Activated T-cell treated with anti-CD3 and anti-CD28 coated beads for 48 hours (primary cell): ENCODE measurements at places on chromosomes 7 and 10.

DNA sequence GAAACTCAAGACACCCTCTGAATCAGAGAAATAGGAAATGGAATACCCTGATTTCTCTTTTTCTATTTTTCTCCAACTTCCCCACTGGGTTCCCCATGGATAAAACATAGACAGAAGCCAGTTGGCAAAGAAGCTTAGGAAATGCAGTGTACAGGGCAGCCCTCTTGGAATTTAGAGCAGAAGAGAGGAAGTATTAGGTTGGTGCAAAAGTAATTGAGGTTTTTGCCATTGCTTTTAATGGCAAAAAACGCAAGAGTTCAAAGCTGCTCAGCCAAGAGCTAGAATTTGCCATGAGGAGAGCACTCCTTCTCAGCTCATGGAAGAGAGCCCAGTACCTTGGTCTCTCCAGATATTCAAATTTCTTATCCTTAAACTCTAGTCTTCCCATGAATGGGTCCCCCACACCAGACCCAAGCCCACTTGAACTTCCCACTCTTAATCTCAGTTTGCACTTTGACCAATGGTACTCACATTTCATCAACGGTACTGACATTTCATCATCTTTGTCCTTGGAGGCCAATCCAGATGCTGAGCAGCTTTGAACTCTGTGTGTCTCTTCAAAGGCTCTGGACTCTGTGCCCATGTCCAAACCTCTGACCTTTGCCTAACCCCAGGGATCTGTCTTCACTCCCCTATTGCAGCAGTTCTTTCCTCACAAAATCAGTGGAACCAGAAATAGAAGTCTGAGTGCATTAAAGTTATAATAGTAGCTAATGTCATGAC lies 73.2 kb upstream of the PPP1R3C start:
- DNase-seq, result no peak

- DNase-seq, result peak; percentile 19
Observed at GRCh38 chr7:117127585-117128168, 174.4 kb downstream of the ST7 start.

- no peak for DNase-seq
Observed at GRCh38 chr7:126026421-126027088, 1096.9 kb upstream of the POT1 start.

GRCh38 chr10:109765838-109766237 lies 157.5 kb downstream of the XPNPEP1 start:
- DNase-seq, result no peak

DNA sequence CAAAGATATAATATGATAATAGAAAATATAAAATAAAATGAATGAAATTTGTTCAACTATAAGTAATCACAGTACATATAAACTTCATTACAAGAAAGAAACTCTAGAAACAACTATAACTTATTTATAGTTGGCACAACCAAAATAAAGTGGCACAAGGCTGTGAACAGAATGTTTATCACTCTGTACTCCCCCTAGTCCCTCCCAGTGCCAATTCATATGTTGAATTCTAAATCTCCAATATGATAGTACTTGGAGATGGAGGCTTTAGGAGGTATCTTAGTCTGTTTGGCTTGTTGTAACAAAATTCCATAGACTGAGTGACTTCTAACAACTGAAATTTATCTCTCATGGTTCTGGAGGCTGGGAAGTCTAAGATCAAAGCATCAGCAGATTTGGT lies 145.0 kb upstream of the TMEM229A start:
- DNase-seq, result no peak
